ENCODE measurements at places on chromosomes 1 and 21.

GRCh38 chr1:245763873-245764331, 609.1 kb downstream of the KIF26B start:
- no peak for DNase-seq

DNA sequence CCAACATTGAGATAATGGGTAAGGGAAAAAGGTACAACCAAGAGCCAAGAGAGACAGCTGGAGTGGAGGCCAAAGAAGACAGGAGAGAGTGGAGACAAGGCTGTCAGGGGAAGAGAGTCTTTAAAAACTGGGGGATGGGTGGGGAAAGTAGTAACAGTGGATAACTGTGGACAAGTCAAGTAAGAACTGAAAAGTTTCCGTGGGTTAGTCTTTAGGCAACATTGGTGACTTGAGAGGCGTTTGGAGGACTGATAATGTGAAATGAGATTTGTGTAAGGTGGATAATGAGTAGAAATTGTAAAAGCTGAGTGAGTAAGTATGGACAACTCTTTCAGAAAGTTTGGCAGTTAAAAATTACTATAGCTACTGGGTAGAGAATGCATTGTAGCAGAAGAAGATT, 10.4 kb downstream of the PPP2R5A start:
- no peak for DNase-seq

- peak; percentile 96 for DNase-seq
Observed at GRCh38 chr1:54199765-54200518, at the start of the genes CYB5RL and MRPL37. Gene CYB5RL, minus strand, starts transcription at chr1:54200030. Its CDS starts 4,414 bp downstream, at chr1:54195616. Gene MRPL37, plus strand, starts transcription at chr1:54200167. Its CDS starts 77 bp downstream, at chr1:54200244.

- no peak for DNase-seq
Observed at GRCh38 chr1:115400426-115400825, 62.4 kb upstream of the NGF start.

GRCh38 chr1:153968000-153968363, 280 bp downstream of the CREB3L4 start:
- DNase-seq: no peak

- no peak for DNase-seq
Observed at GRCh38 chr1:182332261-182333060, 59.1 kb downstream of the GLUL start.

- no peak for DNase-seq
Observed at GRCh38 chr1:15064217-15064929, 89.2 kb upstream of the TMEM51 start.

DNA sequence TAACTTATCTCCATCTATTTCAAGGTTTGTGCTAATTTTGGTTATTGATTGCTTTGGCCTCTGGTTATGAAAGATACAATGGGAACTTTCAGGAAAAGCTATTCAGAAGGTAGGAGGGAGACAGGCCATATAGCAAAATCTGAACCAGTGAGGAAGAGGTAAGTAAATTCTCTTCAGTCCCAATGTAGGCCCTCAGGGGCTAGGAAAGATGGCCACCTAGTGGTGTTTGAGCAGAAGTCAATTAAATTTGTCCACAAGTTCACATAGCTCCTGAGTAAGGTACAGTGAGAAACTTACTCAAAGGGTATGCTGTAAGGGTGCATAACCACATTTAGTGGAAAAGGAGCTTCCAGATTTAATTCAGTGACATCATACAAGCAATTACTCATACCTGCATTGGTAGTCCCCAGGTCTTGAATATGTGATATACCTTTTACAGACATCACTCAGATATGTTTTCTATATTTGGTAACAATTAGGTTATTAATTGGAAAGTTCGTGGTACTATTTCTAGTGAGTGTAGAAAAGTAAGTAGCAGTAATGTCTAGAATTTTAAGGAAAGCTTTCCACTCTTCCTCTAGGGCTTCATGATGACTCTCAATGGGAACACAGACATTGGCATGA, 21.4 kb upstream of the FMO1 start:
- peak; percentile 63 for DNase-seq

DNA sequence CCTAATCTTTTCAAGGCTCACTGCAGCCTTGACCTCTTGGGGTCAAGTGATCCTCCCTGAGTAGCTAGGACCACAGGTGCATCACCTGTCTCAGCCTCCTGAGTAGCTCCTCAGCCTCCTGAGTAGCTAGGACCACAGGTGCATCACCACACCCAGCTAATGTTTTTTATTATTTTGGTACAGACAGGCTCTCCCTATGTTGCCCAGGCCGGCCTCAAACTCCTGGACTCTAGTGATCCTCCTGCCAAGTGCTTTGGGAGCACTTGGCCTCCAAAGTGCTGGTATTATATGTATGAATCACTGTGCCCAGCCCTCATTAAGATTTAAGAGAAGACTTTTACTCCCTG, 58.5 kb upstream of the S1PR1 start:
- DNase-seq: no peak

- DNase-seq: peak; percentile 16
Observed at GRCh38 chr1:202144402-202145067, at the start of gene ARL8A. Gene ARL8A, minus strand, starts transcription at chr1:202144737. Its CDS starts 165 bp downstream, at chr1:202144572.

GRCh38 chr1:25926731-25927496, 20.7 kb upstream of the STMN1 start:
- no peak for DNase-seq

GRCh38 chr1:97634758-97635157, 286.1 kb downstream of the DPYD start:
- no peak for DNase-seq

DNA sequence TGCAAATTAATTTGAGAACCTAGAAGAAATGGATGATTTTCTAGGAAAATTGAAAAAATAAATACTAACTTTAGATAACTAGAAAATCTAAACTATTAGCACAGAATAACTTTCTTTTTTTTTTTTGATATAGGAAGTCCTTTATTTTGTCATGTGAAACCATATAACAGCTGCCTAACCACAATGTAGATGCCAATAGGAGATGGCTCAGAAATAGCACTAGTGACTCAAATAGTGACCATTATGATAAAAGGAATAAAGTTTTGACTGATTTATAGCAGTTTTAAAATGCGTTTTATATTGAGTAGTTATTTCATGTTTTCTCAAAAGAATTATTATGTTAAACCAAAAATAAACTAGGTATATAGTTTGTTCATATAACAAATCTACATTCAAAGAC, 158.0 kb upstream of the CACYBP start:
- DNase-seq: no peak

DNA sequence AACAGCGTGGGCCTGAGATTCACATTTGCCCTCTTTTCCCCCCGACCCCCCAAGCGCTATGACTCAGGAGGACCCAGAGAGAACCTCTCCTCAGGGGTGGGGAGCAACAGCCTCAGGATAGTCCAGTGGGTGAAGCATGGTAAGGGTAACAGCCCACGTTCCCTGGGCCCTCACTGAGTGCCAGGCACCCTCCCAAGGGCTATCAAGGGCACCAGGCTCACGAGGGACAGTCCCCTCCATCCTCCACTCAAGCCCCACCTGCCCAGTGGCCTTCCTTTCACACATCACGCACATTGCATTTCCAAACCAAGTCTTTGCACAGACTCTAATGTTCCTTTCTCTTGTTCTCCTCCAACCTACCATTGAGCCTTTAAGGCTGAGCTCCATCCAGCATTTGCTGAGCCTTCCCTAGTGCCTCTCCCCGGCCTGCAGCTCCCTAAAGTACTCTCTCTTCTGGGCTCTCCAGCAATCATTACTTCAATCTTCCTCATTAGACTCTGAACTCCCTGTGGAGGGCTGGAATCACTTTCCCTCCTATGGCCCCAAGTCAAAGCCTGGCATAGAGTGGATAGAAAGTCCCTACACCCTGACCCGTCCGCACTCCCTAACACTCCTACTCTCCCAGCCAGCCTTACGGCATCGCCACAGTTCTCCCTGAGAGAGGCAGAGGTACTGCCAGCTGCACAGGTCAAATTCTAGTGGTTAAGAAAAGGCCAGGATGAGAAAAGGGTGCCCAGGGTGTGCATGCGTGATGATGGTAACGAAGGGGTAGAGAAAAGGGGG, 1.0 kb downstream of the AKR7A2 start:
- peak; percentile 5 for DNase-seq

GRCh38 chr1:199150756-199151155, 511.9 kb downstream of the PTPRC start:
- DNase-seq: no peak

GRCh38 chr1:245939756-245940345, 567.2 kb downstream of the SMYD3 start:
- no peak for DNase-seq

DNA sequence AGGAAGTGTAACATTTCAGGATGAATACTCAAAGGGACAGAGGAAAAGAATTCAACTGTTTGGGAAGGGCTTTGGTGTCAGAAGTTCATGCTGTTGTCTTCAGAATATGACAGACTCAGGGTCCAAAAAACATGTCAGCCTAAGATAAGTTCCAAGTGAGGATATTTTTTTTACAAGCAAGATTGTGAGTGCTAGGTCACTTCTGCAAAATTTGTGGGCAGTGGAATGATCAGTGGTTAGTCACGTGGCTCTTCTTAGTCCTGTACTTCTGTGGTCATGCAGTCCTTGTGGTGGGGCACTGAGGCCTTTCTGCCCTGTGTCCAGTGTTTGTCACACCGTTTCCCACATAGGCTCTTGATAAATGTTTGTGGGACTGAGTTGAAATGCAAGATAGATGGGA, 5.2 kb downstream of the RGL1 start:
- no peak for DNase-seq

Data from AML-193 (cell line).